T follicular helper cell (primary cell): ENCODE measurements at places on chromosomes 1 and 21.

- no peak for DNase-seq
Measured at GRCh38 chr1:76269155-76269554, 194.6 kb downstream of the ST6GALNAC3 start.

DNA sequence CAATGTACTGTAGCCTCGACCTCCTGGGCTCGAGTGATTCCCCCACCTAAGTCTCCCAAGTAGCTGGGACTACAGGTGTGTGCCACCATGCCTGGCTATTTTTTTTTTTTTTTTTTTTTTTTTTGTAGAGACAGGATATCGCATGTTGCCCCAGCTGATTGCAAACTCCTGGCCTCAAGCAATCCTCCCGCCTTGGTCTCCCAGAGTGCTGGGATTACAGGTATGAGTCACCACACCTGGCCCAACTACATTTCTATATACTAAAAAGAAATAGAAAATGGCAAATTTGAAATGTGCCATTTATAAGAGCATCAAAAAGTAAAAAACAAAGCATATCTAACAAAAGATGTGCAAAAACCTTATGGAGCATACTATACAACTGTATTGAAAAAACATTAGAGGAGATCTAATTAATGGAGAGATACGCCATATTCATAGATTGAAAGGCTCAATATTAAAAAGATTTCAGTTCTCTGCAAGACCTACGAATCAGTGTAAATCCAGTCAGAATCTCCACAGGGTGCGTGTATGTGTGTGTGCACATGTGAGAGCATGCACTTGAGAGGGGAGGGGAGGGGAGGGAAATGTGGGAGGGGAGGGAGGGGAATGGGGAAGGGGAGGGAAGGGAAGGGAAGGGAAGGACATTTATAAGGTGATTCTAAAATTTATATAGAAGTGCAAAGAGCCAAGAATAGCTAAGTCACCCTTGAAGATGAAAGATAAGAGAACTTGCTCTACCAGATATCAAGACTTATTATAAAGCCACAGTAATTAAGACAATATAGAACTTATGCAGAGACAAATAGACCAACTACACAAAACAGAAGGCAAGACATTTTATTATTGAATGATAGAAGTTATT is 15.5 kb upstream of the PADI4 start:
- no peak for DNase-seq

- DNase-seq: no peak
Measured at GRCh38 chr1:26768755-26769154, 19.0 kb upstream of the PIGV start.

DNA sequence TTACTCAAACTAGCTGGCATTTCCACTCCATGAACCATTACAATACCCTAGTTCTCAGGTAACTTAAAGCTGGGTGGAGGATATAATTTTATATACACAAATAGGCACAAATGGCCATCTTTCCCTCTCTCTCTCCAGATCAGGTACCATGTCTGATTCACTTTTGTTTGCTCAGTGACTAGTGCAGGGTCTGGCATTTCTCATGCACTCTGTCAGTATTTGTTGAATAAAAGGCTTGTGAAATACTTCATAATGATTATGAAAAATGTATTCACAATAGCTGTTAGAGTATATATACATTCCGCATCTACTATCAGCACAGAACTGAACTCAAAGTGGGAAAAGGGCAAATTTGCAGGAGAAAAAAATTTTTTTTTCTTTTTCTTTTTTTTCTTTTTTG is 510.2 kb upstream of the USP24 start:
- DNase-seq: no peak

DNA sequence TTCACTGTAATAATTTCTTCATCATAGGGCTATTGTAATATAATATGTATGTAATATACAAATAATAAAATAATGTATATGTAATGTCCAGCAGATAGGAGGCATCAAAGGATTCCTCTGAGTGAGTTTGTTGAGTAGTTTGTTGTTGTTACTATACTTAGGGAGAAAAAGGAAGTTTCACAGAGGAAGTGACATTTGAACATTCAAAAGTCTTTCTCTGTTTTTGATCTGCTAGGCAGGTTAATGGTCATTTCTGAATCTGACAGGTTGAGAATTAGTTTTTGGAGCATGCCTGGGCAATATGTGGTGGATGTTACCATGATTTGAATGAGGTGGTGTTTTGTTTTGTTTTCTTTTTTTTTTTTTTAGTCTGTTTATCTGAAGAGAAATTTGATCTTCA is 102.1 kb downstream of the NRDC start:
- DNase-seq: no peak

DNA sequence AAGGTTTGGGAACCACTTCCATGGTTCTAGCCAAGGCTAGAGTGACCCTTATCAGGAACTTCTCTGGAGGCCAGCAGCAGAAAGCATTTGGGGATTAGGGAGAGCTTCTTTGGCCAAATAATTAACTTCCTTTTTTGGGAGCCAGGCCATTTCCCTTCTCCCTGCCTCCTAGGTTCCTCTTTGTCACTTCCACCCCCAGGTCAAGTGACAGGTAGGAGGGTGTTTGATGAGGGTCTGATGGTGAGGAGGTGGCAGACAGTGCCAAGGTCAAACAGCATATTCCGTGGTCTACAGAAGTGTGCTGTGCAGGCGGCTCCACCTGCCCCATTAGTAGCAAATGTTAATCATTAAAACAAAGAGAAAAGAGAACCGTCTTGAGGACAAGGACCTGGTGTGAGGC is 1.9 kb upstream of the KCNA10 start:
- DNase-seq: no peak

DNA sequence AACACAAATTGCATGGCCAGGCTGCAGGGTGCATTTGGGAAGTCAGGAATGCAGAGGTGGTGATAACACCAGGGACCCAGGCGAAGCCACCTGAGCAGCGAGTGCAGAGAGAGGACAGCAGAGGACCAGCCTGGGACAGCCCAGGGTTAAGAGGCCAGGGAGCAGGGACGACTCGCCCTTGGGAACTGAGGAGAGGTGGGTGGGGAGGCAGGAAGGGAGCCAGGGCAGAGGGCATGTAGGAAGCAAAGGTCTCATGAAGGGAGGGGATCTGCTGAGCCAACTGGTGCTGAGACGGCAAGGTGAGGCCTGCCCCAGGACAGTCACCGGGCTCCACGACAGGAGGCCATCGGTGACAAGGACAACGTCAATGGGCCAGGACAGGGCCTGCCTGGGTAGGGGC is 16.4 kb downstream of the KIF17 start:
- no peak for DNase-seq

GRCh38 chr21:41319273-41319672 is 2.7 kb downstream of the FAM3B start:
- DNase-seq: no peak

DNA sequence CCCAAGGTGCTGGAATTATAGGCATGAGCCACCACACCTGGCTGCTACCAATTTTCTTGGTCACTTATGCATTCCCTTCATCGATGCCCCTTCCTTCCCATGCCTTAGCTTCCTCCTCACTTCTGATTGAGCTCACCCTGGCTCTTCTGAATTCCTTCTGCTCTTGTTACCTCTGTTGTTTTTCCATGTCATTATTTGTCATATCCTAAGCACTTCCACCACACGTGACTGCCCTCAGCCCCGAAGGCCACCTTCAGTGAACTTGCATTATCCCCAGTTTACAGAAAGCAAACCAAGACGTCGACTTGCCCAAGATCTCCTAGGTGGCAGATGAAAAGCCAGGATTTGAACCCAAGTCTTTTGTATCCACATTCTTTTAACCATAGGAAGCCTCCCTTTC is 30.7 kb downstream of the CA6 start:
- DNase-seq: no peak

DNA sequence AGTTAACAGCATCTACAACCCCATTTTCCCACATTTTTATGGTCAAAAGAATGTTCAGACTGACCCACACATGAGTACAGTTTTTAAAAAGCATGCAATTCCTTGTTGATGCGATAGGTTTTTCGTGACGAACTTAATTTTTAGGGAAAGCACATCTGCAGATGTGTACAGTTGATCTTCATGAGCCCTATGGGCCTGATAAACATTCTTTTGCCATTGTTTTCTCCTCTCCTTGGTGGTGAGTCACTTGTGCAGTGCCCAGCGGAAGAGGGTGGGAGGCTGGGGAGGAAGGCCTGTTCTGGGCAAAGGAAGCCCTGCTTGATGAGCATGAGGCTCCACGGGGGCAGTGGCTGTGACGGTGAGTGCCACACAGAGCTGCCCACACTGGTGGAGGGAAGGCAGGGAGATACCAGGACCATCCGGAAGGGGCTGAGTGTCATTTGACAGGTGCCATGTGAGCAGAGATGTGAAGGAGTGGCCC is 5.3 kb downstream of the ARF1 start:
- DNase-seq: no peak

DNA sequence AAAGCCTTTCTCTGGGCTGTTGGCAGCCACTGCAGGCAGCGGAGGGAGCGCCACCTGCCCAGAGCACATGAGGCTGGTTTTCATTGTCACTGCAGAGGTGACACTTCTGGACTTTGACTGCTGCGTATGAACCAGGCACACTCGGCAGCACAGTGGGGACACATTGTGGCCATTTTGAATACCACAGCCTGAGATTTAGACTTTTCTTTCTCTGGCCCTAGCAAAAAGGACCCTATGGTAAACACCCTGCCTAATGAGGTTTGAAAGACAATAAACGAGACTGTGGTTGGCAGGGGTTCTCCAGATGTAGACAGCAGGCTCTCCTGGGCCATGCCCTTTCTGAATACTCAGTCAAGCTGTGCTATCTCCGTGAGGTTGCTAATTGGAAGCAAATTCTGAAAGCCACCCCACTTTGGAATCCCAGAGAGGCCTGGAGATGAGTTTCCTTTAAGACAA is 12.0 kb upstream of the KCNE2 start:
- no peak for DNase-seq

GRCh38 chr1:116435806-116436610 is 63.0 kb downstream of the ATP1A1 start:
- no peak for DNase-seq

DNA sequence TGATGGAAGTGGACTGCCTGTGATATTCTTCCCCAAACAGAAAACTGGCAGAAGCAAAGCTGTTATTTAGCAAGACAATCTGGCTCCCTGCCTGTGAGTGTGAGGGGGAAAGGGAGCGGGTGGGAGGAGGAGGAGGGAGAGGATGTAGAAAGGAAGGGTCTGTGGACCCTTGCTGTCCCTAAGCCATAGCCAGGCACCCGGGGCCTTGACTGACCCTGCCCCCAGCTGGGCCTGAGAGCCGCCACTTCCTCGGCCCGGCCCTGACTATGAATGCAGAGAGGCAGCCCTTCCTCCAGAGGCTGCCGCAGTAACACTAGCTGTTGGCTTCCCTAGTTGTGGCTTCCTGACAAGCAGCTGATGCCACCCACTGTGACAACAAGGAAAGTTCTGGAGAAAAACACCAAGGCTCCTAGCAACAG is 13.9 kb downstream of the PLA2G2F start:
- no peak for DNase-seq

DNA sequence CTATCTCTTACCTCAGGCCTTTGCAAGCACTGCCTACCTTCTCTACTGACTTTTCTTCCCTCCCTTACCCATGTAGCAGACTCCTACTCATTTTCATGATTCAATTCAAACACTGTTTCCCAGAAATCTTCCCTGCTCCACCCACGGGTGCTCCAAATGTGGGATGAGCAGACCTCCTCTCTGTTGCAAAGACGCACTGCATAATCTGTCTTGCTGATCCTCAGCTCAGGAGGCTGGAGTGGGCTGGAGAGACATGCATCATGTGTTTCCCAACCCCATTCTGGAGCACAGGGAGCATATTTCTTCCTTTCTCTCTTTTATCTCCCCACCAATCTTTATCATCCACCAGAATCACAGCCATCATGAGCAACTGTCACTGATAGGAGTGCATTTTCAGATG is 459.9 kb upstream of the NFIA start:
- no peak for DNase-seq
